ENCODE measurements at places on chromosomes 5 and 9.

- no peak for DNase-seq
These were observed 23.1 kb upstream of the NSMF start for GRCh38 chr9:137482094-137482781.

DNA sequence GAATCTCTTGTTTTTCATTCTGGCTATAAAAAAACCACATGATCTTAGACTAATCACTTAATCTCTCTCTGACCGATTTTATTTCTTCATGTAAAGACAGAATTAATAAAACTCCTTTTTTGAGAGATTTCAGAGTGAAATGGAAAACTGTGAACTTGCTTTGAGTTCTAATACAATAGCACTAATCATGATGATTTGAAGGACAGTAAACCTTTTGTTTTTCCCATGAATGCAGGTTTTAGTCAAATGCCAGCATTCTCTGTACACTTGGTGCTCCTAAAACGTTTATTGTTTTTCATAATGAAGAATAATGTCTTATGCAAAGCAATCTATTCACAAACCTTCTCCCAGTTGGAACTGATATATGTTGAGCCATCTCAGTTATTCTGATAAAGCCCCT is 86.8 kb downstream of the SLC24A2 start:
- DNase-seq = no peak

GRCh38 chr5:138692370-138692769 is 60.9 kb upstream of the CTNNA1 start:
- DNase-seq = no peak

GRCh38 chr5:65734921-65735320 is 12.9 kb downstream of the NLN start:
- DNase-seq = no peak

DNA sequence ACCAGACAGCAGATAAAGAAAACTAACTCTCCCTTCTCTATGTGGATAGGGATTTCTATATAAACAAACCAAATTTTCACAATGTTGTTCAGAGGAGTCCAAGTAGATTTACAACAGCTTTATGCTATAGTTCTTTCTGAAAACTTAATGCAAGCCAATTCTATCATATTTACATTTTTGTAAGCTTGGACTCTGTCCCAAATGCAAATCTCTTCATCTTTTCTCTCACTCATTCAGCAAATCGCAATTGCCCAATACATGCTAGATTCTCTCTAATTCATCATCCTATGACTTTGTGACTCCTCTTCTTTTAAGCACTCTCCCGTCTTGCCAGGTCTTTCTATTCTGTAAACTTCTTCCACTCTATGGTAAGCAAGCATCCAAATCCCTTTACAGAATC is 39.1 kb upstream of the UGT3A2 start:
- DNase-seq = no peak

DNA sequence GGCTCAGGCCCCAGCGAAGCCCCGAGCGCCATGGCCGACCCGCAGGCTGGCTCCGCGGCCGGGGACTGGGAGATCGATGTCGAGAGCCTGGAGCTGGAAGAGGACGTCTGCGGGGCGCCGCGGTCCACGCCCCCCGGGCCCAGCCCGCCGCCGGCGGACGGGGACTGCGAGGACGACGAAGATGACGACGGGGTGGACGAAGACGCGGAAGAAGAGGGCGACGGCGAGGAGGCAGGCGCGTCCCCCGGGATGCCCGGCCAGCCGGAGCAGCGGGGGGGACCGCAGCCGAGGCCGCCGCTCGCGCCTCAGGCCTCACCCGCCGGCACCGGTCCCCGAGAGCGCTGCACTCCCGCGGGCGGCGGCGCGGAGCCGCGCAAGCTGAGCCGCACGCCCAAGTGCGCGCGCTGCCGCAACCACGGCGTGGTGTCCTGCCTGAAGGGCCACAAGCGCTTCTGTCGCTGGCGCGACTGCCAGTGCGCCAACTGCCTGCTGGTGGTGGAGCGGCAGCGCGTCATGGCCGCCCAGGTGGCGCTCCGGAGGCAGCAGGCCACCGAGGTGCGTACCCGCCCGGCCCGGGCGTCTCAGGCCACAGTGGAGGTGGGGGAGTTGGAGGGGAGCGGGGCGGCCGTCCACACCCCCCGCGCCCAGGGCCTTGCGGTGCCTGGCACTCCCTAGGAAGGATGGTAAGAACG is 1.6 kb downstream of the DMRT2 start:
- DNase-seq = no peak

GRCh38 chr9:89632192-89632733 is 27.5 kb downstream of the GADD45G start:
- no peak for DNase-seq

Data from activated T-helper 1 cell treated with anti-CD3 and anti-CD28 coated beads, Interleukin-2, amount 50 U/mL, for 16 hours (primary cell).